ENCODE measurements at places on chromosomes 6 and 20. TPM values are rescaled to one million over a fixed set of nuclear protein-coding genes. Genes with fewer than 3 reads are reported as not detected.

DNA sequence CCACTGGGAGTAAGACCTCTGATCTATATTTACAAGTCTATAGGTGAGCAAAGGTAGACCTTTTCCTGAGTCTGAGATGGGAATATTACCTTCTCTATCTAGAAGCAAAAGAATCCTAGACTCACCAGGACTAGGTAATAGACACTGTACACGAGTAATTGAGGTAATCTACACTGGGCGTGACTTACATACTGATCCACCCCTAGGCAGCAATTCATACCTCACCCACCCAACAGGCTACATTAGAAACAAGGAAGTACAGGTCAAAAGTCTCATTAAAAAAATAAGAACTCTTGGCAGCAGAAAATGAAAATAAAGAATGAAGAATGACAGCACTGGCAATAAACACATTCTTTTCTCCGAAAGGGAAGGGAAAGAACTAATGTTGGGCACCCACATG, 7.6 kb downstream of the CSNK2A1 start:
- peaks cover 6% of the 10 kb centered on the region for H3K4me1 ChIP-seq
- H3K36me3 ChIP-seq: no peaks in the 10 kb centered on the region
- DNase-seq: no peak
- no peaks in the 10 kb centered on the region for H3K27me3 ChIP-seq
- peak overlapping the region; percentile 27 for H3K4me3 ChIP-seq
- H3K27ac ChIP-seq: peak overlapping the region; percentile 52

GRCh38 chr20:41392295-41392694, 25.7 kb upstream of the EMILIN3 start:
- no peak for DNase-seq
- H3K36me3 ChIP-seq: no peaks in the 10 kb centered on the region
- no peaks in the 10 kb centered on the region for H3K27me3 ChIP-seq

Gene VNN1
- 8.6 TPM for total RNA-seq

DNA sequence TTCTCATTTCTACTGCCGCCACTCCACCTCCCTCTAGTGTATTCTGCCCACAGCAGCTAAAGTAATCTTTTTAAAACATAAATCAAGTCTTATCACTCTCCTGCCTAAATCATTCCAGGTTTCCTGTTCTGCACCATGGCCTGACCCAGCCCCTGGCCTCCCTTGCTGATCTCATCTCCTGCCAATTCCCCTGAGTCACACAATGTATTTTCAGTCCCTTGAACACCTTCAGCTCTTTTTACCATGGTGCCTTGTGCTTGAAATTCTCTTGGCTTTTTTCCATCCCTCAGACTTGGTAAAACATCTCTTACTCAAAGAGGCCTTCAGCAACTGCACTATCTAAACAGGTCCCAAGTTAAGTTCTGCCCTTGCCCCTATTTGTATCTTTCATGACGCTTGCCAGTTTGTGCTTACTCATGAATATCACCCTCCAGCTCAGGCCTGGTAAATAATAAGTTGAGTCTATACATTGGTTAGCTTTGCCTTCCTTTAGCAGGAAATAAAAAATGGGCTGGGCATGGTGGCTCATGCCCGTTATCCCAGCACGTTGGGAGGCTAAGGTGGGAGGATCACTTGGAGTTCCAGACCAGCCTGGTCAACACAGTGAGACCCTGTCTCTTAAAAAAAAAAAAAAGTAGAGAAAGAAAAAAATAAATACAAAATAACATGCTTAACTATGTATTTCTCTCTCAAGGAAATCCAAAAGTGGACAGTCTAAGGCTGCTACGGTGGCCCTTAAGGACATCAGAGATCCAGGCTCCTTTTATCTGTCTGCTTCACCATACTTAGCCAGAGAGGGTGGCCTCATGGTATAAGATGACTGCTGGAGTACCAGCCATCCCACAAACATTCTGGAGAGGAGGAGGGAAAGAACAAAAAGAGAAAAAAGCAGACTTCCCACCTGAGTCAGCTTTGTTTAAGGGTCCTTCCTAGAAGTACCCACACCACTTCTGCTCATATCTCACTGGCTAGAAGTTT, 62.2 kb downstream of the ARFGEF2 start:
- H3K4me3 ChIP-seq: no peak overlapping the region
- no peak overlapping the region for H3K27ac ChIP-seq
- no peaks in the 10 kb centered on the region for H3K27me3 ChIP-seq
- peaks cover 4% of the 10 kb centered on the region for H3K36me3 ChIP-seq

GRCh38 chr20:23455639-23456038, 3.0 kb upstream of the CST11 start:
- no peaks in the 10 kb centered on the region for H3K36me3 ChIP-seq
- no peak overlapping the region for H3K4me3 ChIP-seq
- no peak for DNase-seq
- no peaks in the 10 kb centered on the region for H3K27me3 ChIP-seq

GRCh38 chr6:84967389-84967788, 203.0 kb upstream of the TBX18 start:
- no peaks in the 10 kb centered on the region for H3K4me1 ChIP-seq
- H3K4me3 ChIP-seq: no peak overlapping the region
- no peaks in the 10 kb centered on the region for H3K36me3 ChIP-seq
- DNase-seq: no peak

DNA sequence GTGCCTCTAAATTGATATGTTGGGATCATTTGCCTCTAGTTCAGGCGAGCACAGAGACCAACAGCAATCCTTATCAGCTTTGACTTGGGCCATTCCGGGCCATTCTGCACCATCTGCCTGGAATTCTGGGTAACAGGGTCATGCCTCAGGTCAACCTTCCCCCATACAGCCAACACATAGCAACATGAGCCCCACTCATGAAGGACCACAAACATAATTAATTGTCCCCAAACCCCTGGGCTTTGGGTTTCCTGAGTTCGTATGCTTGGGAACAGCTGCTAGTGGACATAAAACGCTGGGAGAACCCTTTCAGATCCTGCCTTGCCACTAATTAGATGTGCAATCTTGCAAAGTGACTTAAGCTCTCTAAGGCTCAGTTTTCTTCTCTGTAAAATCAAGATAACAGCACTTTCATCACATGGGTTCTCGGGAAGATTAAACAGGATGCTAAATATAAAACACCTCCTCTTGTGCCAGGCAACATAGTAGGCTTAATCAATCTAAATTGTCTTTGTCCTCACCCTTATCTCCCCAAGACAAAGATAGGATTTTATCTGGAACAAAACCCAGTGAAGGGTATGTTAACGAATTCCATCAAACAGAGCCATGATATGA, 426.5 kb downstream of the CD83 start:
- H3K36me3 ChIP-seq: no peaks in the 10 kb centered on the region
- no peak overlapping the region for H3K27ac ChIP-seq
- no peaks in the 10 kb centered on the region for H3K27me3 ChIP-seq
- H3K4me3 ChIP-seq: no peak overlapping the region
- no peak for DNase-seq

Gene C6orf132
- 20.2 TPM for total RNA-seq

Gene OLIG3
- not detected for total RNA-seq

DNA sequence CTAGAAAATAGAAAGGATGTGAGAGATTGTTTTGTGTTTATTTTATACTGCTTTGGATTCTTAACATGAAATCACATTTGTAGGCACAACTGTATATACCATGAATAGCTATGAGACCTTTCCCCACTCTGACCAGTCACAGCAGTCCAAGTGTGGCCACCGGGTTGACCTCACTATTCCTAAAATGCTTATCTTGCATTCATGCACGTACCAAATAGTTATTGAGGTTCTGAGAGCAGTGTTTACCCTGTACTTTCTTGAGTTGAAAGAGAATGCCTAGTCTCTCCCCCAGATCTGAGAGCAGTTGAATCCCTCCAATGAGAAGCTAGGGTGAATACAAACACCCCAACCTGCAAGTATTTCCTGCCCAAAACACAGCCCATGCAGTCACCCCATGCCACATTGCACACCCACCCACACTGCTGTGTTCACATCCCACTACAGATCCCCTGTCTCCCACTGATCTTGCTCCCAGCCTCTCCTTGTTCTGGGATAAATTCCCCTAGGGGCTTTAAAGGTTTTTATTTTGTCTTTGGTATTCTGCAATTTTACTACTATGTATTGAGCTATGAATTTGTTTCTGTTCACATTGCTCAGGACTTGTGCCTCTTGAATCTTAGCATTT, 51.6 kb downstream of the GOPC start:
- no peaks in the 10 kb centered on the region for H3K27me3 ChIP-seq
- H3K4me3 ChIP-seq: no peak overlapping the region
- no peak for DNase-seq
- no peaks in the 10 kb centered on the region for H3K36me3 ChIP-seq
- no peaks in the 10 kb centered on the region for H3K4me1 ChIP-seq

- H3K36me3 ChIP-seq: no peaks in the 10 kb centered on the region
- H3K4me1 ChIP-seq: peaks cover 4% of the 10 kb centered on the region
- no peaks in the 10 kb centered on the region for H3K27me3 ChIP-seq
- H3K27ac ChIP-seq: peak overlapping the region; percentile 59
Measured at GRCh38 chr6:144758602-144759001, 473.5 kb downstream of the UTRN start.

DNA sequence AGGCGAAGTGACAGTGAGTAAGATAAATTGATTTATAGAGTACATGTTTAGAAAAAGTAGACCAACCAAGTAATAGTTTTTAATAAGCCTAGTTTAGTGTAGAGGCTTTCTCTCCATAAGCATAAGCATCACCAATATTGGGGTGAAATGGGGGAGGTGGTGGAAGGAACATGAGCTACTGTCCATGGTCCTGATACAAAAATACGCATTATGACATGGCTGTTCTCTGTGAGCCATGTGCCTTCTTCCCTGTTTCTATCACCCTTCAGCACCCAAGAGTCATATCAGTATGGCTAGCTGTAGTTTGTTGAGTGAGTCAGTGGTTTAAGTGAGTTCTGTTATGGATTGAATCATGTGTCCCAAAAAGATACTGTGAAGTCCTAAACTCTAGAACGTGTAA, 150.8 kb downstream of the EDN1 start:
- no peak overlapping the region for H3K27ac ChIP-seq
- H3K27me3 ChIP-seq: no peaks in the 10 kb centered on the region
- no peaks in the 10 kb centered on the region for H3K36me3 ChIP-seq
- no peak for DNase-seq
- no peak overlapping the region for H3K4me3 ChIP-seq
